ENCODE measurements at places on chromosomes 3 and 15.

GRCh38 chr3:141380279-141380678 lies 12.0 kb downstream of the ZBTB38 start:
- no peak for DNase-seq

DNA sequence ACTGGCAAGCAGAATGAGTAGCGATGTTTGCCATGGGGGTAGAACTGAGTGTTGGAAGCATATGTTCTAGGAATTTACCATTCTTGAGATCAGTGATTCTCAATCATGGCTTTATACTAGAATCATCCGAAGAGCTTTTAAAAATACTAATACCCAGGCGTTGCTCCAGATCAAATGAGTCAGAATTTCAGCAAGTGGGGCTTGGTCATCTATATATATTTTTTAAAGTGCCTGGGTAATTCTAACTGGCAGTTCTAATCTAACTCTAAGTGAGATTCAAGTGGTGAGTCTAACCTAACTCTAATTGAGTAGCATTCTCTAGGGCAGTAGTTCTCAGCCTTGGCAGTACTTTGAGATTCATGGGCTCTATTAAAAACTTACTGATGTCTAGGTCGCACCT lies 20.8 kb downstream of the TM4SF1 start:
- no peak for DNase-seq

DNA sequence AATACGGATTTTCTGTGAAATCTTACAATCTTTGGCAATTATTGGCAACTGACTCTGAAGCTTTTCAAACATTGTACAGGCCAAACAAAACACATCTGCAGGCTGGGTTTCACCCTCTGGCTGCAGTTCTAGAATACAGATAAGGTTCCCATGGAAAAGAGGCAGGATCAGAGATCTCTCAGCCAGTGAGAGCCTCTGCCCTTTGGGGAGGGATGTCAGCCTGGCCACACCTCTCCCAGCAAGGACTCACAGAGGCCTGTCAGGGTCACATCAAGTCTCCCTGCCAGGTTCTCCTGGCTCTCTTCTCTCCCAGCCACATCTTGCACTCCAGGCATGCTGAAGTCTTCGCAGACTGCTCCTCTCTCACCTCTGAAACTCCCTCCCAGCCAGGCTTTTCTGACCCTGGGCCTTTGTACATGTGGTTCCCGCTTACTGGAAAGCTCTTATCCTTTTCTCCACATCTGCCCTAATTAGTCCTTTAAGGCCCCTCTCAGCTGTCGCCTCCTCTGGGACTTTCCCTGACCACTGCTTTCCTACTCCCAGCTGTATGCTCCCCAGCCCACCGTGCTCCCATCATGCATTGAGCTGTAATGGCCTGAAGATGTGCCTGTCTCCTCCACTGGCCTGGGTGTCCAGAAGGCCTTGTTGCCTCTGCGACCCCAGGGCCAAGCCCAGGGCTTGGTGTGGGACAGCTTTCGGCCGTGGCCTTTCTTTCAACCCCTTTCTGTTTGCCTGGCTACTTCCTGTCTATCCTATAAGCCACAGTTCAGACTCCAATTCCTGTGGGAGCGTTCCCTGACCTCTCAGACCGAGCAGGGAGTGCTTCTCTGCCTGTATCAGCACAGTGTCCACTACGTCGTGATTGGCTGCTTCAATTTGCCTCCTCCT lies 4.3 kb downstream of the RBP1 start:
- DNase-seq, result no peak

DNA sequence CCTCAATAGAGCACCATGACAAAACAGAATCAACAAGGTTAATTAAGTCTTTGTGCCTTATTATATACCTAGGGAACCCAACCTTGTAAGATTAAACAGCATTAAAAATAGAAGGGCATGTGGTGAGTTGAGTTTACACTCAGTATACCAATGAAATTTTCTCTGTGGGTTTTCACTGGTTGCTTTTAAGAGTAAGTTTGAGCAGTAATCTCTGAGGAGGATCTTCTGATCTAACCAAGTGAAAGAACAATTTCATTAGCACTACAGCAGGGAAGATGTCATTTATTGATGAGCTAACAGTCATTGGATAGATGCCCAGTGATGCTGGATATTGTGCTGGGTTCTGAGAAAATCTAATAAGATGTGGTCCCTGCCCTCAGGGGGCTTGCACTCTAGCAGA lies 26.9 kb upstream of the AKAP13 start:
- DNase-seq, result no peak

DNA sequence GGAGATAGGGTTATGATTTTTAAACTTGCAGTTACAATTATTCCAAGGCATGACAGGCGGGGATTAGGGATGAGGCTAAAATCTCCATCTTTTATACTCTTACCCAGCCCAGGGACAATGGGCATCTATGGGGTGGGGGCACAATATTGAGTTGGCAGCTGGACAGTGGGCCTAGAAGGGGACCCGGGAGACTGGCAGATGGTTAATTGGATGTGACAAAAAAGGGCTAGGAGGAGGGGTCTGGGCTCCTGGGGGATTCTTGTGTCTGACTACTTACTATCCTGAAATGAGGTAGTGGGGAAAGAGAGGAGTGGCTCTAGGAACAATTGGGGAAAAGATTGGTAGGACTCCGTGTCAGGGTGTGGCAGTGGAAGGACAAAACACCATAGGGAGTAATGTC lies 53.0 kb upstream of the ROPN1 start:
- no peak for DNase-seq

- DNase-seq, result no peak
Measured at GRCh38 chr15:62878070-62878469, 164.5 kb upstream of the TPM1 start.

- DNase-seq, result no peak
Measured at GRCh38 chr3:176780766-176781165, 416.5 kb downstream of the TBL1XR1 start.

DNA sequence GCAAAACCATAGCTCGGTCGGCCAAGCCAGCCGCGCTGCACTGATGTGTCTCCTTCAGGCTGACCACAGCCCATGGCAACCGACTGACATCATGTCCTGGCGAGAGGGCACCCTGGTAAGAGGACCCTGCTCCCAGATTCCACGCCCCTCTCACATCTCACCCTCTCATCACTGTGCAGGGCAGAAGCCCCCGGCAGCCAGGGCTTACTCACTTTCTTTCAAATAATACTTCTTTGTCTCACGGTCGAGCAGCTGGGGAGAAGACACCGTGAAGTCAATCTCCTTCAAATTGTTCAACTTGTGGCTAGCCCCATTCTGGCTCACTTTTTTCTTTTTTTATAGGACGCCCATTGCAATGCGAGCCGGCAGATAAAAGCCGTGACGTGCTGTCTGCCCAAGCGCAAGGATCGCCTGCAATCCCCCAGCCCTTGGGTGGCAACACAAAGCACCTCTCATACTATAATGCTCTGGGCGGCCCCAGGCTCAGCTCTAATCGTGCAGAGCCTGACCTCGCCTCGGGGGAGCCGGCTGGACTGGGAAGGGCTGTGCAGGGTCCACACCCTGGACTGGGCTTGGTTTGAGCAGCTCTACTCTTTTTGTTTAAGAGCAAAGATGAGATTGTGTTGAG lies 33.6 kb downstream of the VGLL4 start:
- no peak for DNase-seq

Measured in GM10248 (cell line).